NCI-H460 (cell line): ENCODE measurements at places on chromosomes 7 and 10.
A peak's percentile ranks its signal among the peaks of the same experiment; 100 is the strongest.

DNA sequence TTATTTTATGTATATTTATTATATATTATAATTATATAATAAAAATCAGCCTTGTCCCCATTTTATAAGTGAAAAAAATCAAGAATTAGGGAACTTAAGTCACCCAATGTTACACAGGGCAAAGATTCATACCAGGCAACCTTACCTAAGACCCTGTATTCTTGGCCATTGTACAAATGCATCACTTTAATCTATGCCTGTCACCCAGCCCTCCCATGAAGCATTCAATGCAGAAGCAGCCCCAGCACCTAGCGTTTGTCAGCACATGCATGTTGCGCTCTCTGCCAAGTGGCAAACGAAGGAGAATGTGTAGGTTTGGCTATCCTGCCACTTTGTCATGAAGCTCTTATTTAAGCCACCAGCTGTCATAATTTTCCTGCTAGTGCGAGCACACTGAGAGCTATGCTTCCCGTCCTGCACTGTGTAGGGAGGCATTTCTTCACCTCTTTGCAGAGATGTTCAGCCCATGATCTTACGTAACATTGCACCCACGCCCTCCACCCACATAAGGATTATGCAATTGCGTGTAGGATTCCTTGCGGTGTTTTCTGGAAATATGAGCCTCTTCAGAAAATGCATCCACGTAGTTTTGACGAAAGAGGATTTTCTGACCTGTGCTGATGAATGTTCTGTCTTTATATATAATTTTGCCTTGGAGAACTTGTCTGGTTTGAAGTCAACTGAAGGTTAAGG is 7.7 kb upstream of the COBL start:
- DNase-seq, result peak; percentile 80

DNA sequence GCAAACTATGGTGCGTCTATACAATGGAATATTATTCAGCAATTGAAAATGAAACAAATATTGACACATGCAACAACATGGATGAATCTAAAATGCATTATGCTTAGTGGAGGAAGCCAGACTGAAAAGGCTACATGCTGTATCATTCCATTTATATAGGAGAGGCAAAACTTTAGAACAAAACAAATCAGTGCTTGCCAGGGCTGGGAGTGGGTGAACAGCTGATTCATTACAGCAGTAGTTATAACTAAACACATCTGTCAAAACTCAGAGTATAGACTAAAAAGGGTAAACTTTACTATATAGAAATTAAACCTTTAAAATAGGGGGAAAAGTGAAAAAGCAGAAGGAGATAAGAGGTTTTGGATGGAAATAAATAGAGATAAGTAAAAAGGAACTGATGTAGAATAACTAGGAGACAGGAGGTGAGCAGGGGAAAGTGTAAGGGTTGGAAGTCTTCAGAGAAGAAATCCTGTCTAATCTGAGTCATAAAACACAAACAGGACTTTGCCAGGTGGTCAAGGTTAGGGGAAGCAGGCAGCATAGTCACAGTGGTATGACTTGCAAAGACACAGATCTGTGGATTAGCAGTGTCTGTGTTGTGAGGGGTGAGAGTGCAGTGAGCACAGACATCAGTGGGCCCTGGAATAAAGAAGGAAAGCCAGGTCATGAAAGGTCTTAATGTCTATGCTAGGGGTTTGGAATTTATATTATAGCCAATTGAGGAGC is 349.8 kb downstream of the PHTF2 start:
- DNase-seq, result no peak

GRCh38 chr7:123979876-123980275 is 53.0 kb downstream of the TMEM229A start:
- DNase-seq, result no peak

GRCh38 chr10:42980553-42981357 is 96.1 kb upstream of the RET start:
- DNase-seq, result no peak

- no peak for DNase-seq
Measured at GRCh38 chr10:98617906-98618520, 171.3 kb upstream of the HPS1 start.

DNA sequence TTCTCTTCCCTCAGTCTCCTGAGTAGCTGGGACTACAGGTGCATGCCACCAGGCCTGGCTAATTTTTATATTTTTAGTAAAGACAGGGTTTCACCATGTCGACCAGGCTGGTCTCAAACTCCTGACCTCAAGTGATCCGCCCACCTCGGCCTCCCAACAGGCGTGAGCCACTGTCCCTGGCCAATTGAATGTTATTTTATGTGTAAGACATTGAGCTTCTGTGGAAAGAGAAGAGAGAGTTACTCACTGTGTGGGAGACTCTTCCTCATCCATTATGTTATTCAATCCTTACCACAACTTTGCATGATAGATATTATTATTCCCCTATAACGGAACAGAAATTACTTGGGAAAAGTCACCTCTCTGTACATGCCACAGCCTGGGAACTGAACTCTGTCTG is 32.6 kb upstream of the MXI1 start:
- DNase-seq, result no peak

- DNase-seq, result no peak
Measured at GRCh38 chr10:77686096-77686495, 48.5 kb upstream of the KCNMA1 start.
